ENCODE measurements at places on chromosomes 13 and 19.
A peak's percentile ranks its signal among the peaks of the same experiment; 100 is the strongest.

DNA sequence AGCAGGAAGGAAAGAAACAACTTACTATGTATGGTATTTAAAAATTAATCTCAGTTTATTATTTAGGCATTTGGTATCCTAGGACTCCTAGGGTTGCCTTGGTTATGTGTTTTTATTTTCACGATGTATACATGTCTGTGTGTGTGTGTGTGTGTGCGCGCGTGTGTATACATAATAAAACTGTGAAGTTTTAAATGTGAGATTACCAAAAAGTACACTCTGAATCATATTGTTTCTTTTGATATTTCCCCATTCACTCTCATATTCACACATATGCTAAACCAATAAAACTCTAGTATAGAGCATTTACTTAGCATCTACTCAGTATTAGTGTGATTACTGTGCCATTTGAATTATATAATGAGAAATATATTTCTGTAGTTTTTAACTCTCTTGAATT lies 30.8 kb upstream of the NDFIP2 start:
- no peak for DNase-seq

DNA sequence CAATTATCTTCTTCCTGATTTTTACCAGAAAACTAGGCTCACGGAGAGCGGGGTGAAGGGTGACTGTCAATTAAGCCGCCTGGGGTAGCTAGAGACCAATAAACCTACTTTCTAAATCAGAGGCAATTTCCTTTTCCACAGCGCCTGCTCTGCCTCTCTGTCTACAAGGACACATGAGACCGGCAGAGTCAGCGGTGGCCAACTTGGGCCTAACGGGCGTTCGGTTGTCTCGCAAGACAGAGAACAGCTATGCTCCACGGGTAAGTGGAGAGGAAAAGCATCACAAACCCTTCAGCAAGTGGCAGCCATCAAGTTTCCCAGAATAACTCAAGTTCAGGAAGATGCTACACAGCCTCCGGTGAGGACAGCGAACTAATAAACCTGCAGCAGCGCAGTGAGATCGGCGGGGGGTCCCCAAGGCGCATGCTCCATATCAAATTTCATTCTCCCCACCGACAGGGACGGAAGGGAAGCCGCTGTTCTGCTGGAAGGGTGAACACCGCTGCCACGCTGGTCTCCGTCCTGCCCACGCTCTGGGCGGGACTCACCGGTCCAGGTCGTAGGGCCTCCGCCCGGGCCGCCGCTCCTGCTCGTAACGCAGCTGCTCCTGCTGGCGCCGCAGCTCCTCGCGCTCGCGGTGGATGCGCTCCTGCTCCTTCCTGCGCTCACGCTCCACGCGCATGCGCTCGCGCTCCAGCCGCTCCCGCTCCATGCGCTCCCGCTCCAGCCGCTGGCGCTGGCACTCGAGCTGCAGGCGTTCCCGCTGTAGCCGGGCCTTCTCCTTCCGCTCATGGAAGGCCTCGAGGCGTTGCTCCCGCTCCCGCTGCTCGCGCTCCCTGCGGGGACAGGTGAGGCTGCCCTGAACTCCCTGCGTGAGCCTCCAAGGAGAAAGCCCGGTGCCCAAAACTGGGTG lies 25.8 kb upstream of the TINCR start:
- peak; percentile 78 for DNase-seq

DNA sequence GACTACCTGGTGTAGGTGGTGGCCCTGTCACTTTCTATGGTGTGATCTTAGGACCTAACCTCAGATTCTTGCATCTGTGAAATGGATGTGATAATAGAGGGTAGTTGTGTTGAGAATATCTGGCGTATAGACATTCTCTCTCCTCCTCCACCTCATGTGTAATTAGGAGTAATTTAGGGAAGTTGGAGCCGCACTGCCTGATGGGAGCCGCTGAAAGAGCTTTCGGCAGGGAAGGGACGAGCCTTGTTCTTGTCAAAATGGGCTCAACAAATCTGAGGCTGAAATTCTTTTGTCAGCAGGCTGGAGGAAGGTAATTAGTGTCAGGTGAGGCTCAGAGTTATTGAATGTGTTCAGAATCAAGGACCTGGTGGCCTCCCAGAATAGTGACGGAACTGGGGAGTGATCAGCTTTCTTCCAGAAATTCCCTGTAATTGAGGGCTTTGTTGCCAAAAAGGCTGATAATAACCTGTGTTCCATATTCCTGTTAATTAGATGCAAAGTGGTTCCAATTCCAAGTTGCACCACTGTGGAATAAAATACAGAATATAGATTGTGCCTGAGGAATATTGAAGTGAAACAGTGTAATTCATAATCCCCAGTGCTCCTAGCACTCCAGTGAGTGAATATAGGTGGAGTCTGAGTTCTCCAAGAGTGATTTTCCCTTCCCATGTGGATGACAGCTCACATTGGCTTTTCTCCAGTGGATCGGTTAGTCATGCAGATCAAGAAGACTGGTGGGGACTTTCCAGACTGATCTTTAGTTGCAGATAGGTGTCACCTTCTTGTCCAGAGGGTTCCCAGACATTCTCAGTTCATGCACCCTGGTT lies 47.5 kb downstream of the SPATA13 start:
- DNase-seq = no peak

GRCh38 chr13:95740979-95741320 lies 64.0 kb downstream of the DNAJC3 start:
- no peak for DNase-seq

DNA sequence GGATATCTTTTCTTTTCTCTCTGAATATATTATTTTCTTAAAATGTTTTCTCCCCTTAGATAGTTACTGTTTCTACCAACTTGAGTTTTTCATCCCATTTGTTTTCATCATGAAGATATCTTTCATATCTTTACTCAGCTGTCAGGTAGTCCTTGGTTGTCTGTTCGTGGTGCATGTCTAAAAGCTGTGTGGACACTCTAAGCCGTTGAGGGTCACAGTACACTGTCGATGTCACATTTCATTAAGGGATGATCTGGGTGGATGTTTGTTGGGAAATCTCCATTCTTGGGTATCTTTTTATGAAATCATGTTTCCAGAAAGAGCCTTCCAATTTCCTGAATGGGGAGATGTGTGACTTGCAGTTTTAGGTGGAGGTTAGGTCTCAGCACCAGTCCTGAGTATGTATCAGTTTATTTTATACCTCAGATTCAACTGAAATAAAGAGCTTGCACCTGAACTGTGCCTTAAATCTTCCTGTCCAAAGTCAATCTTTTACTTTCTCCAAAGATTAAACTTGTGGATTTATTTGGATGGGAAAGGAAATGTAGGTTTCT lies 23.2 kb downstream of the ZMYM2 start:
- DNase-seq = no peak

- no peak for DNase-seq
Measured at GRCh38 chr19:13985771-13986347, 20.3 kb downstream of the RFX1 start.

DNA sequence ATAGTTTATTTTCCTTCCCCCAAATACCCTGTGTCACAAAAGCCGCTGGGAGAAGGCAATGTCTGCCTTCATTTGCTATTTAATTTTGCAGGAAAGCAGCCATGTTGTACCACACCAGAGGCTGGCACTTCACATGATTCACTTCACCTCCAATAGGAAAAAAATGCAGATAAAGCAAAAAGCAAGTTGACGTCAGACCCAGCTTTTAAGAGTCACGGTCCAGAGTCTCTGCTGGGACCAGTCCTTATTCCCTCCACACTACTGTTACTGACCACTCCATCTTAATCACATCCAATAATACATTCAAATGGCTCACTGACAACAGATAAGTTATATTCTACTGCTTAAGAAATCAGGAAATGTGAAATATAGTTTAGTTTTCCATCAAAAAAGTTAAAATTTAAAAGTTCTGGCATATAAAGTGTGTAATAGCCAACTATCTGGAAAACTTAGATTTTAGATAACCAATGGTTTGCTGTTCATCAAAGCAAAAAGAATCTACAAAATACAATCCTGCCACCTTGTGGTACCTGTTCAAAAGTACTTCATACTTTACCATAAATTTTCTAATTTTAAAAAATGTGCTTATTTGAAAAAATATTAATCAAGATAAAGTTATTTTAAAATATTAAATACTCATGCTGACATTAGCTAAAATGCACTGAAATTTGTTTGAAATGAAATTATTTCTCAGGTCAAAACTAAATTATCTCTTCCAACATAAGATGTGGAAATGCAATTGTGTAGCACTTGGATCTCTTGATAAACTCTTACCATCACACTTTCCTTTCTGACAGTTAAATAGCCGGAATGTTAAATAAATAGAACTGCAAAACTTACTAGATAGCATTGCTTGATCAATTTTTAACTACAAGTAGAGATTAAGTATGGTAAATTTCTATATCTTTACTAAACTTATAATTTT lies 97.3 kb downstream of the SERP2 start:
- DNase-seq = no peak

- no peak for DNase-seq
Measured at GRCh38 chr13:31824705-31825517, 85.6 kb downstream of the RXFP2 start.

DNA sequence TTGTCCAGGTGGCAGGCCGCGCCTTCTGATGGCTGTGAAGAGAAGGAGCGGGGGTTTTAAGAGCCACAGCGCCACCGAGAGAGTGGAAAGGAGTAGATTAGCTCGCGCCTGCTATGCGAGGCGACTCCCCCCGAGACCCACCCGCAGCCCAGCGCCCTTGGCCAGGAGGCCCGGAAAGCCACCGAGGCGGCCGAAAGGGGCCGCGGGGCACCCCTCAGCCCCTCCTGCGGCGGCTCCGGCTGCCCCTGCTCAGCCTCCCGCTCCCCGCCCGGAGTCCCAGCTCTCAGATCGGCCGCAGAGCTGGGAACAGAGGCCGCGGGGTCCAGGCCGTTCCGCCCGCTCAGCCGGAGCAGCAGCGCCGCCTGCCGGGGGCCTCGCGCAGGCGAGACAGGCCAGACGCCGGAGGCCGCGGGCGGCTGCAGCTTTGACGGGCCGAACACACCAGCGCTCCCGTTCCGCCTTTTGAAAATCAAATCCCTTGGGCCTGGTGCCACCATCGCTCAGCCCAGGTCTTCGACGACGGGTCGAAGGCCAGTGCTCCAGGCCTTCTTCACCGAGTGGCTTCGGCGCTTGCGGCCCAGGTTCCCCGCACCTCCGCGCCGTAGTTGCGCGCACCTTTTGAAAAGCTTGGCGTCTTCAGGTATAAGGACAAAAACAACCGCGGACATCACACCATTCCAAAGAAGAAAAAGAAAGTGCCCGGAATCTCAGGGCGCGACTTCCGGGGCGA lies 15.3 kb downstream of the CDX2 start:
- DNase-seq = peak; percentile 91

DNA sequence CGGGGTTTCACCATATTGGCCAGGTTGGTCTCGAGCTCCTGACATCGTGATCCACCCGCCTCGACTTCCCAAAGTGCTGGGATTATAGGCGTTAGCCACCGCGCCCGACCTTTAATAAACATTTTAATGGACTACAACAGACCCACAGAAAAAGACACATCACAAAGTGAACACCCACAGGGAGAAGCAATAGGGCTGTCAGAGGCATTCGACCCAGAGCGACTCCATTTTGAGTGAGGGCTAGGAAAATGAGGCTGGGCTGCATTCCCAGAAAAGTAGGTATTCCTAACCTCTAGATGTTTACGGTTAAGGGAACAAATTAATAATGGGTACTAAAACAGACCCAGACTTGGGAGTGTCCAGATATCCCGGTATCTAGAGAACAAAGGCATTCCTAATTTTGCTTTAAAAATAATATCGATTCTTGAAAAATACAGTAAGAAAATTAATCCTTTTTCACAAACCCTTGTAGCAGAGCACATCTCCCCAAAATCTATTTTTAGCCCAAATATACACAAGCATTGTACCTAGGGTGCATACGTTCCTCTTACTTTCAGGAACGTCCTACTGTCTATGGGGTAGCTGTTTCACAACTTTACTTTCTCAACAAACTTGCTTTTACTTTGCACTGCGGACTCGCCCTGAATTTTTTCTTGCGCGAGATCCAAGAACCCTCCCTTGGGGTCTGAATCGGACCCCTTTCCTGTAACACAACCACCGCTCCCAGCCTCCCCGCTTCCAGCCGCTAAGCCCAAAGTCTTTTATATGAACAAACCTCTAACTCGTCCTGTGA lies 811 bp upstream of the ZNF8 start:
- DNase-seq = peak; percentile 0

DNA sequence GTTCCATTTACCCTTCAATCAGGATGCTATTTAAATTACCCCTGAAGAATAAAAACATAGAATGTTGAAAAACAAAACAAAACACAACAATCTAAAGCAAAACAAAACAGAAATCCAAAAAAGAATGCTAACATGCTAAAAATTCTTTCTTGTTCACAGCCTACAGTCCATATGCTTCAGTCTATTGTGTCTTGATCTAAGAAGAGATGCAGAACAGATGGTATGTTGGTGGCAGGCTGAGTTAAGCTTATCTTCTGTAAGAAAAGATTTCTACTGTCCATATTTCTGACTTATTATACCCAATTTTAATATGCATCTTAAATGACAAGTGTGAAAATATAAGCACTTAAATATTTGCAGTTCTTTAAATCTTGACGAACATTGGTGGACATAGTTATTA lies 356.1 kb upstream of the SLITRK1 start:
- DNase-seq = no peak

- DNase-seq = no peak
Measured at GRCh38 chr19:46503848-46504453, 8.3 kb upstream of the PNMA8B start.

DNA sequence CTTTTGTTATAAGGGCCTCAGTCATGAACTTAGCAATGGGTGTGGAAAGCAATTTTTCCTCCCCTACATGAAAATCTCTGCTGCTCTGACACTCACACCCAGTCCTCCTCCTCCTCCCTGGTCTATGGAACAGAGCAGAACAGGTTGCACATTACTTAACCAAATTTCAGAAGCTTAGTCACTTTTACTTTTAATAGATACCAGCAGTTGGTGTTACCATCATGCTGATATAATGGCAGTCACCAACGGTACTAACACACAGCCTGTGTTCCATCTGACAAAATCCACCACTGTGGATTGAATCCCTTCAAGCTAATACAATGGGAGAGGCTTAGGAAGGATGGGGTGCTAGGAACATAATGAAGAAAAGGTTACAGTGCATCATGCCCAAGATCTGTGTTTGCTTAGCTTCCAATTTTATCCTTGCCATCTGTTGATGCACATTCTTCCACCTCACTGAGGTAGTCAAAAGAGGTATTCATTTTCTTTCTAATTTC lies 9.8 kb downstream of the TPT1 start:
- no peak for DNase-seq

DNA sequence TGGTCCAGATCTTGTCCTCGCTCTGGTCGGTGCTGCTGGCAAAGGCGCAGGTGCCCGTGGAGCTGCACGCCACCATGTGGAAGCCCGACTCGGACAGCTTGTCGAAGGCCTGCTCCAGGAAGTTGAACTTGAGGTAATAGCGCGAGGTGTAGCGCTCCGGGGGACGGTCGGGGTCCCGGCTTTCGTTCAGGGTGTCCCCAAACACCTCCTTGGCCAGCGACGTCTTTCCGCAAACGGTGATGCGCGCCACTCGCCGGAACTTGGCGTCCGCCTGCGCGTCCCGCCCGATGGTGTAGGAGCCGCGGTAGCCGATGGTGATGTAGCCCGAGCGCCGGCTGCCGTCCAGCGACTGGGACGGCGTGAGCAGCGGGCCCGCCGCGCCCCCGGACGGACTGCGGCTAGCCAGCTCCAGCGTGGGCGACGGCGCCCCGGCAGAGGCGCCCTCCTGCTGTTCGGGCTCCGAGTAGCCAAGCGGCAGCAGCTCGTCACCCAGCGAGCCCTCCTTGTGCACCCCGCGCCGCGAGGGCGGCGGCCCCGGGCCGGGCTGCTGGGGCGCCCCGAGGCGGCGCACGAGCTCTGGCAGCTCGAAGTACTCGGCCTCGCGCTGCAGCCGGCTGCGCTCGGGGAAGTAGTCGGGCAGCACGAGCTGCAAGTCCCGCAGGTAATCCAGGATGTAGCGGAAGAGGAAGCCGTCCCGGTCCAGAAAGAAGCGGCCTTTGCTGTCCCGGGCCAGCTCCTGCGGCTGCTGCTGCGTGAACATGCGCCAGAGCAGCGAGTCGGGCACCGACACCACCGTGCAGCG lies 801 bp downstream of the KCTD12 start:
- DNase-seq = peak; percentile 93

Data from posterior vena cava (tissue), 2 donors.